D341Med (cell line): ENCODE measurements at places on chromosomes 13 and 19.

DNA sequence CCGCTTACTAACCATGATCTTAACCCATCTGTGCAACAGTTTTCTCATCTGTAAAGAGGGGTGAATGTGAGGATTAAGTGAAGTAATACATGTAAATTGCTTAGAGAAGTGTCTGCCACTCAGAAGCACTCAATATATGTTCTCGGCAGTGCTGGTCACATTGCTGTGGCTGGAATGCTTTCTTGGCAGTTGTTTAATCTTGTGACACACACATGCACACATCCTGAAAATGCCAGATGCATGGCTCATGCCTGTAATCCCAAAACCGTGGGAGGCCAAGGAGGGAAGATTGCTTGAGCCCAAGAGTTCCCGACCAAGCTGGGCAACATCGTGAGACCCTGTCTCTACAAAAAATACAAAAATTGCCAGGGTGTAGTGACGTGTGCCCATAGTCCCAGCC is 4.9 kb upstream of the DMKN start:
- no peak for DNase-seq

- DNase-seq = peak; percentile 59
These were observed 926 bp upstream of the HNRNPUL1 start for GRCh38 chr19:41263042-41263849.

DNA sequence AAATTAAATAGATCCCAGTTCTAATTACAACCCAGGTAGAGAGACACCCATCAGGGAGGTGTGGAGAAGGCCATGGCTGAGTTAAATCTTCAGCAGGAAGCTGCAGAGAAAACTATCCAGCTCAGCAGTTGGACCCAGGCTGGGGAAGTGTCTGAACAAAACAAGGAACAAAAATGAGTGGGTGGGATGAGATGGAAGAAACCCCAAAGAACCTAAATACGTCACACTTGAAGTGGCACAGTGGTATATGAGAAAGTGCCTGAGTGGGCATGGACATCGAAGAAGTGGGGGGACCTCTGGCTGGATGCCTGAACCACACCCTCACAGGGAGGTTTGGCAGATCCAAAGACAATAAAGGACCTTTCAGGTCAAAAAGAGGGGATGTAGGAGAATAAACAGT is 3.5 kb upstream of the EPHX3 start:
- no peak for DNase-seq

DNA sequence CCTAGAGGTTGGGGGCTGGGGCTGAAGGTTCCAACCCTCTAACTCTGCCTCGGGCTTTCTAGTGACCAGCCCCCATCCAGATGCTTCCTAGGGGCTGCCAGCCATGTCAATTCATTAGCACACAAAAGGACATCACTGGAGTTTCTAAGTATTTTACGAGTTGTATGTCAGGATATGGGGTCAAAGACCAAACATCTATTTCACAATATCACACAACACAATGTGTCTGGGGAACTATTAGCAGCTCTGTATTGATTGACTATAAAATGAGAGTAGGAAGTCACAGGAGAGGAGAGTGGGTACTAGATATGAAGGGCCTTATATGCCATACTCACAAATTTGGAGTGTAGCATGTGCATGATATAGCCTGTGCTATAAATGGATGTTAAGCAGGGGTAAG is 42.1 kb downstream of the LPAR6 start:
- no peak for DNase-seq

DNA sequence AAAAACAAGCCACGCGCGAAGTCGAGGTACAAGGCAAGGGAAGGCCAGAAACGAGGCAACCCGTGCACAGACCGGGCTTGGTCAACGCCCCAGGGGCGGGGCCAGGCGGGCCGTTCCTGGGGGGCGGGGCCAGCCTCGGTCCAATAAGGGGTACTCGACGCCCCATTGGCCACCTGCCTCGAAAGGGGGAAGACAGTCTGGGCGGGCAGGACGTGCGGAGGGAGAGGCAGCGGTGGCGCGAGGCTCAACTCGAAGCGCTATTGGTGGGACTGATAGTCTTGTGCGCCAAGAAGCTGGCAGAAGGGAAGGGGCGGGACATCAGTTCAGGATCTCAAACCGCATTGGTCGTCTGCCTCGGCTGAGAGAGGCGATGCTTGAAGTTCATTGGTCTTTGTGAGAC is at the start of gene LYPD4:
Gene LYPD4 (minus strand): TSS at position 83 of the 400 bp plus-strand sequence. CDS start 5,398 bp downstream, outside the sequence.
- DNase-seq = no peak

- no peak for DNase-seq
These were observed 166.6 kb downstream of the NDFIP2 start for GRCh38 chr13:79647533-79647932.
